Spleen (tissue), 13 donors: ENCODE measurements at places on chromosomes 4 and X. TPM values are rescaled to one million over a fixed set of nuclear protein-coding genes. Genes with fewer than 3 reads are reported as not detected.

Gene TIGD4
- total RNA-seq, result 0.39 TPM

Gene GRIPAP1
- total RNA-seq, result 60.5 TPM

Gene NXF2B
- not detected for total RNA-seq

Gene UCHL1
- 3.0 TPM for total RNA-seq

Gene ZNF185
- 8.3 TPM for total RNA-seq

Gene ETNPPL
- not detected for total RNA-seq

Gene PRSS12
- total RNA-seq, result not detected

Gene HOPX
- 6.0 TPM for total RNA-seq

Gene OTC
- not detected for total RNA-seq

Gene DCHS2
- 0.05 TPM for total RNA-seq

- peak overlapping the region; percentile 75 for H3K27ac ChIP-seq
- H3K27me3 ChIP-seq, result no peaks in the 10 kb centered on the region
- DNase-seq, result no peak
- no peak overlapping the region for H3K4me3 ChIP-seq
- H3K36me3 ChIP-seq, result no peaks in the 10 kb centered on the region
- H3K4me1 ChIP-seq, result peaks cover 99% of the 10 kb centered on the region
Measured at GRCh38 chrX:65679071-65679540, 11.7 kb downstream of the MSN start.

- no peak overlapping the region for H3K27ac ChIP-seq
- no peaks in the 10 kb centered on the region for H3K4me1 ChIP-seq
- H3K4me3 ChIP-seq, result no peak overlapping the region
- no peak for DNase-seq
Measured at GRCh38 chr4:53510321-53510720, 81.0 kb downstream of the LNX1 start.

- no peaks in the 10 kb centered on the region for H3K27me3 ChIP-seq
- peak overlapping the region; percentile 78 for H3K27ac ChIP-seq
- no peak for DNase-seq
- no peak overlapping the region for H3K4me3 ChIP-seq
- H3K4me1 ChIP-seq, result peaks cover 54% of the 10 kb centered on the region
Measured at GRCh38 chrX:13126775-13127174, 82.4 kb upstream of the FAM9C start.

DNA sequence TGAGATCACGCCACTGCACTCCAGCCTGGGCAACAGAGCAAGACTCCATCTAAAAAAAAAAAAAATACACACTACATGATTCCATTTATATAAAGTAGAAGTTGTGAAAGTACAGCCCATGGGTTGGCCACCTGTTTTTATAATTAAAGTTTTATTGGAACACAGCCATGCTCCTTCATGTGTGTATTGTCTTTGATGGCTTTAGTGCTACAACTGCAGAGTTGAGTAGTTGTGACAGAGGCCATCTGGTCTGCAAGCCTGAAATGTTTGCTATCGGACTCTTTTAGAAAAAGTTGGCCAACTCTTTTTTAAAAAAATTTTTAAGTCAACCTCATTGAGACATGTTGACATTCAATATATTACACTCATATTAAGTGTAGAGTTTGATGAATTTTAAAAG, 41.2 kb upstream of the DUSP21 start:
- no peaks in the 10 kb centered on the region for H3K27me3 ChIP-seq
- no peak for DNase-seq
- H3K27ac ChIP-seq, result no peak overlapping the region
- no peaks in the 10 kb centered on the region for H3K4me1 ChIP-seq
- no peak overlapping the region for H3K4me3 ChIP-seq
- H3K36me3 ChIP-seq, result no peaks in the 10 kb centered on the region

GRCh38 chrX:13763489-13763888, 28.9 kb downstream of the OFD1 start:
- no peak overlapping the region for H3K4me3 ChIP-seq
- DNase-seq, result no peak
- H3K4me1 ChIP-seq, result peaks cover 45% of the 10 kb centered on the region
- no peaks in the 10 kb centered on the region for H3K27me3 ChIP-seq
- no peak overlapping the region for H3K27ac ChIP-seq
